ENCODE measurements at places on chromosomes 3 and 15.

DNA sequence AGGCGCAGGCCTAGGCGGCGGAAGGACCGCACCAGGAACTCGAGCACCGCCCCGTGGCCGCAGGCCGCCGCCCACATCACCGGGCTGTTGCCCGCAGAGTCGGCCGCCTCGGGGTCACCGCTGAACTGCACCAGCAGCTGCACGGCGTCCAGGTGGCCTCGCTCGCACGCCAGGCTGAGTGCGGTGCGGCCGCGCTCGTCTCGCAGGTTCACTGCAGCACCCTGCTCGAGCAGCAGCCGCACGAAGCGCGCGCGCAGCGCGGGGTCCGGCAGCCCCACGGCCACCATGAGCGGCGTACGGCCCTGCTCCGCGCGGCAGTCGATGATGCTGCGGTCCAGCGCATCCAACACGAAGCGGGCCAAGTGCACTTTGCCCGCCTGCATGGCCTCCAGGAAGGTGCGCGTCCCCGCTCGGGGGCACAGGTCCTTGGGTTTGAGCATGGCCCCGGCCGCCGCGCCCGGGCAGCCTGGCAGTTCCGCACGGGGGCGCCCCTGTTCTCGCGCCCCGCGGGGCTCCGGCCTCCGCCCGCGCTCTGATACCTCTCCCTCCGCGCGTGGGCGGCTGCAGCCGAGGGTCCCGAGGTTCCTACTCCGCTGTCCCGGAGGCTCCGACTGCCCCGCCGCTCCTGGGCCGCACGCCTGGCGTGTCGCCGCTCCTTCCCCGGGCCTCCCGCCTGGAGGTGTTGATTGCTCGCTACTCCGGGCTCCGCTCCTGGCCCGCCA, 556 bp downstream of the ANKRD63 start:
- no peak for DNase-seq

GRCh38 chr3:63228677-63229076, 49.4 kb upstream of the SYNPR start:
- DNase-seq = no peak

DNA sequence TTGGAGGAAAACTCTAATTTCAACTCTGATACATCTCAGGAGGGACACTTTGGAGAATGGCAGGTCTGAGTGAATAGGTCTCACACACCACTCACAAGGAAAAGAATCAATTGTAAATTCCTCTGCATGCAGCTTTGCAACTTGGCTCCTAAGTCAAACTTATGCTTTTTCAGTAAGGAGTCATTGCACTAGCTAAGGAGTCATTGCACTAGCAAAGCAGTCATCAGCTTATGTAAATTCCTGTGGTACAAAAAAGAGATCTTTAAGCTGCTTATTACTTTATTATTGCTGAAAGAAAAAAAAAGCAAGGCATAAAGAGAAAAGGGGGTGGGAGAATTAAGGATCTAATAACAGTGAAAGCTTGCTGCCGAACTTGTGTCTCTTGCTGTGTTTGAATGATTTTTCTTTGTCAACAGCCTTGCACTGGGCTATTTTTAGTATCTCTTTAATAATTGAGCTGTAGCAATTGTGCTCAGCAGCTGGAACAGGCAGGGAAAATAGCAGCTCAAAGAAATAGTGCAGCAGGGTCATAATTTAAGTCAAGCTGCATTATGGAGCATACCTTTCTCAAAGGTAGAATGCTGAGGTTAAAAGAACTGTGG, 154.3 kb upstream of the ARPP21 start:
- no peak for DNase-seq

- no peak for DNase-seq
These were observed 4.1 kb upstream of the SFMBT1 start for GRCh38 chr3:53049987-53050386.

- no peak for DNase-seq
These were observed 257.8 kb downstream of the FOXP1 start for GRCh38 chr3:71325715-71326114.

- no peak for DNase-seq
These were observed 478.3 kb upstream of the PPP2R3A start for GRCh38 chr3:135487261-135487660.

DNA sequence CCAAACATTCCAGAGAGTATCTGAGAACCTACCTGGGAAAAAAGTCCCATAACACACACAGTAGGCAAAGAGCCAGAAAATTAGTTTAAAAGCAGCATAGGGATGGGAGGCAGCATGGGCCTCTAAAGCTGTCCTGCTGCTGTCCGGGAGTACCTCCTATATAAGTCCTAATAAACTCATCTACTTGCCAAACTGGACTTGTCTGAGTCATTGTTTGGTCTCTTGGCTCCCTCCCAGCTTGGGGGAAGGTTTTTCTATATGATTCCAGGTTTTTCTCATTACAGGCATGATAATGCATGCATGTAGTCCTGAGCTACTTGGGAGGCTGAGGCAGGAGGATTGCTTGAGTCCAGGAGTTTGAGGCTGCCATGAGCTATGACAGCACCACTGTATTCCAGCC, 17.5 kb upstream of the HACD2 start:
- no peak for DNase-seq

DNA sequence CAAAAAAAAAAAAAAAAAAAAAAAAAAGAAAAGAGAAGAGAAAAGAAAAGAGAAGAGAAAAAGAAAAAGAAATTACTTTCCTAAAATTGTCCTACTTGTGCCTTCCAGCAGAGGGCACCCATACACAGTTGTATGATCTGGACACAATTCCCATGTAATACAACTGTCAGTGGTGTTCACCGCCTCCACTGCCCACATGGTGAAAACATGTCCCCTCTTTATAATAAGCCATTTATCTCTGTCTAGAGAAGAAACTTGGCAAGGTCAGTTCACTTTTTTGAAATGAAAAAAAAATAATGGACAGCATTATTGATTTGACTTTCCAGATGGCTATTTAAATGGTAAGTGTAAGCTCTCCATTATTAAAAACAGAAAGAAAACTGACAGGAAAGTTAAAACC, 459.4 kb downstream of the GBE1 start:
- no peak for DNase-seq

DNA sequence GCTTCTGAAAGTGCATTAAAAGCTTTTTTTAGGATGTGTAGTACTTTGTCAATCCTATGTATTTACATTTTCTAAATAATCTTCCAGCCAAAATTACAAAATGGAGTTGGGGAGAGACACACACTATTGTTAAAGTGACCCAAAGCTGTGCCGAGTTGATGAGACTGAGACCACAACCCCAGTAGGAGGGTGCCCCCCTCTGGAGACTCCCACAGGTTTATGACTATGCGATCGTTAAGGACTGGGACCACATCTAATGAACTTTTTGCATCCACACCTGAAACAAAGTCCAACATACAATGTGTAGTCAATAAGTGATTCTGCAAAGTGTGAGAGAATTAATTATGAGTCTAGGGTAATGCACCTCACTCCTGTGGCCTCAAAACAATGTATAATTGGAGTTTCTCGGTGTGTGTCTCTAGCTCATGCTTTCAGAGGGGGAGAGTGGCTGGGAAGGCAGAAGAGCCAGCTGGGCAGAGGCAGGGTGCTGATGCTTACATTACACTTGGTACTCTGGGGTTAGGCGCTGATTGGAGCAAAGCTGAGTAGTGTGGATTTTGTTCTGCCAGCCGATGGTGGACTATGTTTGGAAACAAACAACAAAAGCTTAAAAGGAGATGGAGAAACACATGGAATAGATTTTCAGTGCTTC, 102.8 kb downstream of the KCNH8 start:
- no peak for DNase-seq

DNA sequence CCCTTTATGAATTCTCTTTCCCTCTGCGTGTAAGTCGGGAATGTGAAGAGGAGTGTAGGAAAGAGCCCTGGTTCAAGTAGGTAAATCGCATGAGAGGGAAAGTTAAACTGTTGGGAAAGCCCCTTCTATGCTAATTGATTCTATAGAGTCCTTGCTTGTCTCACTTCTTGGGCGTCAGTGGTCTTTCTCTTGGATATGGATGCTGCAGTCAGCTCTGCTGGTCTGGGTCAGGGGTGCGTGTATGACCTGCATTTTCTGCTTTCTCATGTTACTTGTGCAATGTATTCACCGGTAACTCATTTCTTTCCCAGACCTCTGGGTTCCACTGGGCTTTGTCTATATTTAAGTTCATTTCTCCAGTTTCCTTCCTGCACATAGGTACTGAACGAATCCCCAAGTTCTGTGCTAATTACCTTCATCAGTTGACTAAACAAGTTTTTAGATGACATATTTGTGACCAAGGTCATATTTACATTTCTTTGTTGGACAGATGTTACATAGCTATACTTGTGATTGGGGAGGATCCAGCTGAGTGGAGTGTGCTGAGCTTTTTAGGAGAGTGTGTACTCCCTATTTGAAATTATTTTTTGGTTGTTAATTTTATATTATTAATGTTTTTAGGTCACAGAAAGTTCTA, 1.4 kb downstream of the SETD5 start:
- DNase-seq = no peak

DNA sequence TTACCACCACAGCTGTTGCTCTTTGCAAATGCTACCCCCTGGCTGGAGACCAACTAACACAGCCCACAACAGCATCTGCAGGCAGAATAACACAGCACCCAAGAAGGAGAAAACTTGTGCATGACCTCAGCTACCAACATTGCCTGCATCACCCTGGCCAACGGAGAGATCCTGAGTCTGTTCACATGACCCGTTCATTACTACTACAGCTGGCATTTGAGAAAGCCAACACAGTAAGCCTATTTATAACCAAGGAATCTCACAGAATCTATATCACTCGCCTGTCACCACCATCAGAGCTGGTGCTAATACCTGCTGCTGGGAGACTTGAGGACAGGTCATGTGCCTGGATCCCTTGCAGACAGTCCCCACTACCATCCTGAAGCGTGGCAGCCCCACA, 215.2 kb downstream of the POLQ start:
- DNase-seq = no peak

DNA sequence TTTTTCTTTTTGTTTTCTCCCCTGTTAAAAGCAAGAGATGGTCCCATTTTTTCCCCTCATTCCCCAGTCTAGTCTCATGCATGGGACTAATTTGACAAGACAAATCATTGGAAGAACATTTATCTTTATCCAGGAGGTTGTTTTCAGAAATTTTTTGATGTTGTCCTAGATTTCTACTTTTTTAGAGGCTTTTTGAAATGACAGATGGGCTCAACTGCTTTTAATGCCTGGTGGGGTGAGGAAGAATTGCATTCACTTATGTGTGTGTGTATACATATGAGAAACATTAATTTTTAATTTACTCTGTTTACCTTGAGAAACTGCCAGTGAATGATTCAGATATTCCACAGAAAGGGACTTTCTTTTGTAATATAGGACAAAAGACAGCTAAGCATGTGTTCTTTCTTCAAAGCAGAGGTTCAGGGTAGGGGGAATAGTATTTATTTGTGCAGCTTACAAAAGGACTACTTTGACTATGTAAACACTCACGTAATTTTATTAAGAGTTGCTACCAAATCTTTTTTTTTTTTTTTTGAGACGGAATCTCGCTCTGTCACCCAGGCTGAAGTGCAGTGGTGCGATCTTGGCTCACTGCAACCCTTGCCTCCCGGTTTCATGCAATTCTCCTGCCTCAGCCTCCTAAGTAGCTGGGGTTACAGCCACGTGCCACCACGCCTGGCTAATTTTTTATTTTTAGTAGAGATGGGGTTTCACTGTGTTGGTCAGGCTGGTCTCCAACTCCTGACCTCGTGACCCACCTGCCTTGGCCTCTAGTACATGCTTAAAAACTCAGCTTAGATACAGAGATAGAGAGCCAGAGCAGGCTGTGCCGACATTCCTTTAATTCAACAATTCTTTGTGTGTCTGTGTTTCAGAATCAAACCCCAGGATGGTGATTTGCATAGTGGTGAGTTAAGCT, 130.1 kb upstream of the RARB start:
- DNase-seq = no peak

GRCh38 chr3:127859730-127860129, 37.4 kb upstream of the MGLL start:
- DNase-seq = no peak

- no peak for DNase-seq
These were observed 5.6 kb downstream of the CFAP92 start for GRCh38 chr3:128988286-128988685.

DNA sequence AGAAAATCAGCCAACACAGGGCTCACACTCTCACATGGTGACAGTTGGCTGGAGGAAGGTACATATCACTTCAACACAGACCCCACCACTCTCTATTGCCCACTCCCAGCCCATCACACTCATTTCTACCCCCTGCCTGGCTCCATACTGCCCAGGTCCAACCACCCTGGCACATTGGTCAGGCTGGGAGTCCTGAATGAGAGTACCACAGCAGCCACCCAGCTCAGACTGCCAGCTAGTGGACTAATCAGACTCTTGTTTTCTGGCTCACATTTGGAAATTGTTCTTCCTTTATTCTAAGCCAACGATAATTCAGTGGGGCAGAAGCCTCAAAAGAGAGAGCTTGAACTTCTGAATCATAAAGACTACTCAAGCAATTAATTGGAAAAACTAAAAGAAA, 20.0 kb downstream of the MRPL46 start:
- no peak for DNase-seq

- DNase-seq = no peak
These were observed 80.1 kb downstream of the EOMES start for GRCh38 chr3:27641888-27642601.

GRCh38 chr15:48896869-48897814, 19.2 kb downstream of the EID1 start:
- no peak for DNase-seq

GRCh38 chr3:4898454-4899313, 80.6 kb upstream of the BHLHE40 start:
- no peak for DNase-seq

GRCh38 chr3:40939741-40940130, 259.6 kb upstream of the CTNNB1 start:
- no peak for DNase-seq

DNA sequence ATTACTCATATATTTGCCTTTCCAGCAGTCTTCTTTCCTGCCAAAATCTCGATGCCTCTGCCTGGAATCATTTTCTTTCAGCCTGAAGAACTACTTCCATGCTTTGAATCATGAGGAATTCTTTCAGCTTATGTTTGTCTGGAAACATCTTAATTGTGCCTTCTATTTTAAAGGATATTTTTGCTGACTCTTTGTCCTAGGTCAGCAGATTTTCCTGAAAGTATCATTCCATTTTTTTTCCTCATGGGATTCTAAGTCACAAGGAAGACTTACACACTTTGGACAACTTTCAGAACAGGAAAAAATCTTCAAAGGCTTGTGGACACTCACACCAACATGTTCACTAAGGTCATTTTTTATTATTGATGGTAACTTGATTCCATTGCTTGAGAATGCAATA, 10.1 kb downstream of the PRR23E start:
- DNase-seq = no peak

GRCh38 chr3:39497753-39498152, 30.3 kb downstream of the MOBP start:
- no peak for DNase-seq

GRCh38 chr15:84755736-84756527, 7.5 kb downstream of the ZNF592 start:
- DNase-seq = no peak

DNA sequence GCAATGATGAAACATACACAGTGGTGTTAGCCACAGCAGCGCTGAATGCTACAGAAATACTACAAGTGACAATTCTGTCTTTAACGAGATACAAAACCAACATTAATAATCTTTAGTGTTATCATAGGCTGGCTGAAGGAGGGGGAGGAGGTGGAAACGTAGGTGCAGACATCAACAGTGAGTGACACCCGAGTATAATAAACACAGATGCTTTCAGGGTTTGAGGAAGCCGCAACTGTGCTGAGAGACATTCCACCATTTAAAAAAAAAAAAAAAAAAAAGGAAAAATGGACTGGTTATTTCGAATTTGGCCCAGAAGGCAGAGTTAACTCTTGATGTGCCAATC, 4.3 kb upstream of the IGDCC3 start:
- no peak for DNase-seq

- no peak for DNase-seq
These were observed 76.6 kb downstream of the GSK3B start for GRCh38 chr3:120017692-120018091.

- no peak for DNase-seq
These were observed 12.7 kb downstream of the SLC6A20 start for GRCh38 chr3:45783667-45784066.
